B cell (primary cell): ENCODE measurements at places on chromosomes 3 and 15. TPM values are rescaled to one million over a fixed set of nuclear protein-coding genes. Genes with fewer than 3 reads are reported as not detected.

The CPNE9 gene
- 0.20 and 0.30 TPM in 2 replicates for polyA plus RNA-seq

The RTP4 gene
- polyA plus RNA-seq, result 1.0 and 1.2 TPM in 2 replicates

The LRRC3B gene
- polyA plus RNA-seq, result not detected in 2 replicates

The LRRIQ4 gene
- 0.04 TPM in 1 of 2 replicates, not detected in the other for polyA plus RNA-seq

The ZBTB20 gene
- 4.0 and 4.6 TPM in 2 replicates for polyA plus RNA-seq

The ICE2 gene
- polyA plus RNA-seq, result 17.3 and 19.0 TPM in 2 replicates

The ITIH1 gene
- 1.5 and 2.0 TPM in 2 replicates for polyA plus RNA-seq

DNA sequence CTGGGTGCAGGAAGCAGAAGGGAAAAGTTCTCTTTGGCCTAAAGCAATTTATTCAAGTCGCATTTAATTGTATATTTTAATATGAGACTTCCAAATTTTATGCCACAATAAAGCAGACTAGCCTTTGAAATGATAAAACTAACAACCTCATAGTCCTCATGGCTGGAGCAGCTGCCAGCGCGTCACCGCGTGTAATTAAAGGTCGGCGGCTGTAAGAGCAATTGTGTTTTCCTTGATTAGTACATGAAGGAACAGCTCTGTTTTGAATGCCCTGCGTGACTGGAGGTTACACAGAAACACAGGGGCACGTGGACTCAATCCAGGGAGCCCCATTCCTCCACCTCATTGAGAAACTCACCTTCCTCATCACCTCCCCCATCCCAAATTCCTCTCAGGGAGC lies 10.1 kb upstream of the LRRC15 start:
- H3K27me3 ChIP-seq, result no peaks in the 10 kb centered on the region
- no peak overlapping the region for H3K27ac ChIP-seq
- DNase-seq, result no peak
- no peaks in the 10 kb centered on the region for H3K4me1 ChIP-seq

GRCh38 chr3:55923626-55924025 lies 436.5 kb upstream of the WNT5A start:
- no peak overlapping the region for H3K4me3 ChIP-seq
- DNase-seq, result no peak
- no peaks in the 10 kb centered on the region for H3K36me3 ChIP-seq
- H3K27ac ChIP-seq, result no peak overlapping the region

DNA sequence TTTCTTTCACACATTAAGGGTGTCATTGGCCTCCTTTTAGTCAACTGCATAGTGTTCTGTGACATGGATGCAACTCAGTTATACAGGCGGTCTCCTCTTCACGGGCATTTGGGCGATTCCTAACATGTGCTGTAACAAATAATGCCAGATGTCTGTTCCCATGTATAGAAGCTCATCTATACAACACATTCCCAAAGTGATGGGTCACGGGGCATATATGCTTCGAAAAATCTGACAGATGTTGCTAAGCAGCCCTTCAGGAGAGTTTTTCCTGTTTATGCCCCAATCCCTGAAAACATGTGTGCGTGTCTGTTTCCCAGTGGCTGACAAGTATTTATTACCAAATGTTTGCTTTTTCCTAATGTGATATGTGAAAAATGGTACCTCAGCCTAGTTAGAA lies 25.8 kb downstream of the LRRK1 start:
- no peaks in the 10 kb centered on the region for H3K27me3 ChIP-seq
- H3K4me3 ChIP-seq, result no peak overlapping the region
- H3K27ac ChIP-seq, result no peak overlapping the region
- DNase-seq, result no peak
- H3K4me1 ChIP-seq, result peaks cover 14% of the 10 kb centered on the region

GRCh38 chr15:66842710-66843441 lies 140.8 kb downstream of the SMAD6 start:
- peak; percentile 43 for DNase-seq
- H3K27ac ChIP-seq, result no peak overlapping the region
- peak overlapping the region; percentile 44 for H3K4me3 ChIP-seq
- no peaks in the 10 kb centered on the region for H3K36me3 ChIP-seq
- peaks cover 6% of the 10 kb centered on the region for H3K27me3 ChIP-seq

GRCh38 chr3:101072300-101072699 lies 79.1 kb upstream of the ABI3BP start:
- no peaks in the 10 kb centered on the region for H3K27me3 ChIP-seq
- no peak overlapping the region for H3K27ac ChIP-seq
- H3K36me3 ChIP-seq, result no peaks in the 10 kb centered on the region
- no peak for DNase-seq
- no peaks in the 10 kb centered on the region for H3K4me1 ChIP-seq

- no peaks in the 10 kb centered on the region for H3K36me3 ChIP-seq
- H3K27me3 ChIP-seq, result no peaks in the 10 kb centered on the region
- H3K4me1 ChIP-seq, result peaks cover 53% of the 10 kb centered on the region
Observed at GRCh38 chr3:16496008-16496407, 17.5 kb downstream of the RFTN1 start.

DNA sequence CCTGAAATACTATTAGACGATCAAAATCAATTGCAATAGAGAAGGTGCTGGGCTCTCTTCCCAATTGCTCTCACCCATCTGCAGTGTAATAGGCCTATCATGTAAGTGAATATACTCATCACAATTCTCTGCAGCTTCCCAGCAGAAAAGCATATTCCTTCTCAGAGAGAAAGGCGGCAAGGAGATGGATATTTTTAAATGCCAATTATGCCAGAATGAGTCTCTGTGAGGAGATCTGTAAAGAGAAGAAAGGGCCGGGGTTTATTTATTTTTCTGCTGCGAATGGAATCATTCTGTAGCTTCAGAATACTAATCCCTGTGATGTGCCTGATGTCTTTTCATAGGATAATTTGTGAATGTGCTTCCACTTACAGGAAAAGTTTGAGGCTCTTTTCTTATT lies 112.0 kb downstream of the APBA2 start:
- H3K4me3 ChIP-seq, result no peak overlapping the region
- no peaks in the 10 kb centered on the region for H3K4me1 ChIP-seq
- no peaks in the 10 kb centered on the region for H3K36me3 ChIP-seq

GRCh38 chr3:176351408-176351807 lies 845.9 kb downstream of the TBL1XR1 start:
- no peaks in the 10 kb centered on the region for H3K27me3 ChIP-seq
- no peak for DNase-seq
- H3K36me3 ChIP-seq, result no peaks in the 10 kb centered on the region
- no peaks in the 10 kb centered on the region for H3K4me1 ChIP-seq
- H3K4me3 ChIP-seq, result no peak overlapping the region
- no peak overlapping the region for H3K27ac ChIP-seq

GRCh38 chr3:107627962-107628542 lies 105.3 kb downstream of the BBX start:
- no peaks in the 10 kb centered on the region for H3K27me3 ChIP-seq
- peaks cover 24% of the 10 kb centered on the region for H3K4me1 ChIP-seq
- H3K36me3 ChIP-seq, result no peaks in the 10 kb centered on the region
- no peak overlapping the region for H3K4me3 ChIP-seq
- DNase-seq, result no peak

DNA sequence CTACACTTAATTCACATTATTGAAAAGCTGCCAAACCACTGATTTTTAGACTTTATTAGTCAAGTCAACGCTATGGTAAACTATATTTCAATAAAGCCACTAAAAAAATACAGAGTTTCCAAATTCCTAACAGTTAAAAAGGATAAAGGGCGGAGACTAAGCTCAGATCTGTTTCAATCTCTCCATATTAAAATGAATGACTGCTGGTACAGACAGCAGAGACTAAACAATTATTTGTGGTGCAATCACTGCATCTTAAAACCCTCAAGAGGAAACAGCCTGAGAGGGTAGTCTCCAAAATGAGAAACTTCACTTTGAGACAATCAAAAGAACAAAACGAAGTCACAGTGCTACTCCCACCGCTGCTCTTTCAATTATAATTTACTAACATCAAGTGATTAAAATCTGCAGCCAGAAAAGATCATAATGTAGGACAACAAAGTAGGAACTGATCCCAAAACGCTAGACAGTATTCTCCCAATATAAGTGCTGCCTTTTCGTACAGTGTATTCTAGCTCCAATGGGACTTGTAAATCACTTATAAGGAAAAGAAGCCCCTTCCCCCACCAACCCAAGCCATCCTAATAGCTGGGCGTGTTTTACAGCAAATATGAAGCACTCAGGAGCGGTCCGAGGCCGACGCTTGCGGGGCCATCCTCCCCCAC lies 1.2 kb downstream of the UBP1 start:
- H3K36me3 ChIP-seq, result no peaks in the 10 kb centered on the region
- H3K27me3 ChIP-seq, result no peaks in the 10 kb centered on the region
- peak overlapping the region; percentile 95 for H3K27ac ChIP-seq
- DNase-seq, result no peak

GRCh38 chr3:40216471-40216870 lies 93.0 kb upstream of the EIF1B start:
- H3K27ac ChIP-seq, result no peak overlapping the region
- no peaks in the 10 kb centered on the region for H3K36me3 ChIP-seq
- H3K27me3 ChIP-seq, result no peaks in the 10 kb centered on the region
- DNase-seq, result no peak
- no peaks in the 10 kb centered on the region for H3K4me1 ChIP-seq

- DNase-seq, result no peak
- no peaks in the 10 kb centered on the region for H3K36me3 ChIP-seq
- no peak overlapping the region for H3K27ac ChIP-seq
- H3K4me3 ChIP-seq, result no peak overlapping the region
Observed at GRCh38 chr3:13547591-13548371, 1.1 kb upstream of the FBLN2 start.

GRCh38 chr3:195908694-195909581 lies 587 bp upstream of the TNK2 start:
- H3K36me3 ChIP-seq, result no peaks in the 10 kb centered on the region
- peak; percentile 62 for DNase-seq
- H3K4me1 ChIP-seq, result peaks cover 48% of the 10 kb centered on the region
- H3K27me3 ChIP-seq, result no peaks in the 10 kb centered on the region
- peak overlapping the region; percentile 56 for H3K4me3 ChIP-seq

- no peaks in the 10 kb centered on the region for H3K27me3 ChIP-seq
- peaks cover 13% of the 10 kb centered on the region for H3K36me3 ChIP-seq
- no peak for DNase-seq
Observed at GRCh38 chr3:132543011-132543739, 53.9 kb upstream of the ACKR4 start.

- H3K27me3 ChIP-seq, result no peaks in the 10 kb centered on the region
- H3K36me3 ChIP-seq, result no peaks in the 10 kb centered on the region
- DNase-seq, result no peak
- H3K4me1 ChIP-seq, result no peaks in the 10 kb centered on the region
- no peak overlapping the region for H3K4me3 ChIP-seq
- H3K27ac ChIP-seq, result no peak overlapping the region
Observed at GRCh38 chr3:18489939-18490338, 64.8 kb upstream of the SATB1 start.

GRCh38 chr3:169104972-169105371 lies 558.5 kb downstream of the MECOM start:
- no peaks in the 10 kb centered on the region for H3K36me3 ChIP-seq
- H3K27me3 ChIP-seq, result no peaks in the 10 kb centered on the region
- DNase-seq, result no peak
- no peaks in the 10 kb centered on the region for H3K4me1 ChIP-seq

GRCh38 chr3:56314842-56315241 lies 153.4 kb downstream of the ERC2 start:
- H3K27ac ChIP-seq, result no peak overlapping the region
- no peaks in the 10 kb centered on the region for H3K4me1 ChIP-seq
- H3K4me3 ChIP-seq, result no peak overlapping the region
- H3K36me3 ChIP-seq, result no peaks in the 10 kb centered on the region

DNA sequence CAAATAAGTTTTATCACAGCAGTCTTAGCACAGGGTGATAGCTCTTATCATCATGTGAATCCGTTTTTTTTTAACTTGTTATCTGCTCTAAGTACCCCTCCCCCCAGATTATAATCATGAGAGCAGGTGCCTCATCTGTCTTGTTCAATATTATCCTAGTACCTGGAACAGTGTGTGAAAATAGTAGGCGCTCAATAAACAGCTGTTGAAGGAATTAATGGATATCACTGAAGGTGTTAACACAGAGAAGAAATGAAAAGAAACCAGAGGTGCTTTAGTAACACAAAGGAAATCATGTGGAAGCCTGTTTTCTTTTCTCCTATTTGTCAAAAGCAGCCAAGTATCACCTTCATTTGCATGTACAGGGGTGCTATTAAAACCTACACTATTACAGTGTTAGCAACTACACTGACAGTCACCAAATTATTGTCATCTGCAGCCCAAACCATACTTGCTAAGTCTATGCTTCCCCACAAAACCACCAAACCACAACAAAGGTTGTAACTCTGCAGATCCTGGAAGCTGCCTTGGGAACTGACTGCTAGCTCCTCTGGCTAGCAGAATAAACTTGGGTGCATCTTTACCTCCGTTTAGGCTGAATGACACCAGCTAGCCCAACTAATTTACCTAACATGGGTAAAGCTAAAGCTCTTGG lies 2.9 kb downstream of the XPC start:
- peaks cover 42% of the 10 kb centered on the region for H3K4me1 ChIP-seq
- peak; percentile 48 for DNase-seq
- H3K27ac ChIP-seq, result peak overlapping the region; percentile 33
- no peak overlapping the region for H3K4me3 ChIP-seq
- no peaks in the 10 kb centered on the region for H3K27me3 ChIP-seq
- H3K36me3 ChIP-seq, result no peaks in the 10 kb centered on the region
